ENCODE measurements at places on chromosomes 2 and 18.
A peak's percentile ranks its signal among the peaks of the same experiment; 100 is the strongest.

- no peak for DNase-seq
Observed at GRCh38 chr2:207704078-207704477, 7.4 kb upstream of the CCNYL1 start.

GRCh38 chr2:229180658-229181057, 90.4 kb downstream of the PID1 start:
- DNase-seq: no peak

DNA sequence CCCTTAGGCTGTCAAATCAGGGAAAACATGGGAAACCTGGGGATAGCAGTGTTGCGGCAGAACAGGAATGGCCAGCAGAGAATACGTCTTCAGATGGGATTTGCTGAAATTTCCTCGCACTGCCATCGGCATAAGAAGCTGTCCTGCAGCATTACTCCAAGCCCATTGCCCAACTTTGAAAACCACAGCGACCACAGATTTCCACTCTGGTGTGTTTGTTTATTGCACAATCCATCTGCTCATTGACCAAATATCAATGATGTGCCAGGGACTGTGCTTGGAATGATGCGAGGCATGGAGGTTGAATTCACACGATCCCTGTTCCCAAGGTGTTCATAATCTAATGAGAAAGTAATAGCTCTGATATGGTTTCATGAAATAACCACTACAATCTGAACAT, 383.3 kb upstream of the MYT1L start:
- DNase-seq: no peak

- DNase-seq: no peak
Observed at GRCh38 chr18:58117786-58118403, 73.9 kb downstream of the NEDD4L start.

- no peak for DNase-seq
Observed at GRCh38 chr2:144944546-144945220, 424.8 kb upstream of the ZEB2 start.

- no peak for DNase-seq
Observed at GRCh38 chr2:109200616-109201464, 71.8 kb downstream of the SH3RF3 start.

DNA sequence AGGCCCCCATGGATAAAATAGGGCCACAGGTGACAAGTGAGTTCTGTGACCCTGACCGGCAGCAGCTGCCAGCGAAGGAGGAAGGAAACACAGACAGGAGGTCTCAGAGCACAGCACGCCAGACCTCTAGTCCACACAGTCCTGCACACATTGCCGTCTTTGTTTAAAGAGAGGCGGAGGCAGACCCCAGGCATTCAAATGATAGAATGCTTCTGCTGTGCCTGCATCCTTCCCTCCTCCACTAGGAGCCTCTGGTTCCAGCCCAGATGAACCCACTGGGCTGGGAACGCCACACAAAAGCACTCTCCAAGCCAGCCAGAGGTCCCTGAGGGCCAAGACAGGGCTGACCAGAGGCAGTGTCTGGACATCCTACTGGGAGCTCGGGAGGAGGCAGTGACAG, 118.7 kb downstream of the KLHL29 start:
- no peak for DNase-seq

- no peak for DNase-seq
Observed at GRCh38 chr18:62048279-62048678, 138.6 kb downstream of the PIGN start.

- no peak for DNase-seq
Observed at GRCh38 chr2:142112757-142113221, 18.0 kb downstream of the LRP1B start.

DNA sequence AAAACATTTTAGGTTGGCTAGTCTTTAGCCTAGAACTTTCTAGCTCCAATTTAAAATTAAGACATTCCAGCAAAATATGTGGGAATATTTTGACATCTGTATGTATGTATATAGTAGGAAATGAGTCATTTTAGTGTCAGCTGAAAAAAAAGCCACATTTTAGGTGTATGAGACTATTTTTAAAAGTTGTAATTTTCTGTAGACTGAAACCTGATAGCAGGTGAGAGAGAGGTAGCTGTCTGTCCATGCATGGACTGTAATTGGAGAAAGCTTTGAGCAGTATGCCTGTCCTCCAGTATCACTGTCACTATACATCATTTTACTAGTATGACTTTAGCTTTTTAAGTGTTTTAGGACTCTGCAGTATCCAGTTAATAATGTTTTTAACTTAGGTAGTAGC, 26.1 kb upstream of the PPP1R1C start:
- DNase-seq: no peak

DNA sequence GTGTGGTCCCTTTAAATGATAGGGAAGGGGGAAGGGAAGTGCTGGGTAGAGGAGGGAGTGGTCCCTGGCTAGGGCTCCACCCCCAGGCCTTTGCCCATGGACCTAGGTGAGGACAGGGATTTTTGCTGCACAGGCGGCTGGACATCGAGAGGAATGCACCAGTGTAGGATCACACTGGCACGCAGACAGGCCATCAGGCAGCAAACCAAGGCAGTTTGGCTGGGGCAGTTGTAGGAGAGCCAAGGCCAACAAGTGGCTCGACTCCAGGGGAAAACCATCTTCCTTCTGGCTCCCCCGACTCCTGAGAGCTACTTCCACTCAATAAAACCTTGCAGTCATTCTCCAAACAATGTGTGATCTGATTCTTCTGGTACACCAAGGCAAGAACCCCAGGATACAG, 402.0 kb upstream of the LRRTM1 start:
- DNase-seq: no peak

GRCh38 chr18:8303151-8303755, 306.0 kb upstream of the RAB12 start:
- DNase-seq: no peak

- no peak for DNase-seq
Observed at GRCh38 chr18:64979791-64980190, 771.0 kb upstream of the CDH7 start.

GRCh38 chr2:17813742-17814473, 2.4 kb upstream of the MSGN1 start:
- DNase-seq: no peak

- DNase-seq: no peak
Observed at GRCh38 chr2:239460780-239461179, 60.0 kb upstream of the HDAC4 start.

DNA sequence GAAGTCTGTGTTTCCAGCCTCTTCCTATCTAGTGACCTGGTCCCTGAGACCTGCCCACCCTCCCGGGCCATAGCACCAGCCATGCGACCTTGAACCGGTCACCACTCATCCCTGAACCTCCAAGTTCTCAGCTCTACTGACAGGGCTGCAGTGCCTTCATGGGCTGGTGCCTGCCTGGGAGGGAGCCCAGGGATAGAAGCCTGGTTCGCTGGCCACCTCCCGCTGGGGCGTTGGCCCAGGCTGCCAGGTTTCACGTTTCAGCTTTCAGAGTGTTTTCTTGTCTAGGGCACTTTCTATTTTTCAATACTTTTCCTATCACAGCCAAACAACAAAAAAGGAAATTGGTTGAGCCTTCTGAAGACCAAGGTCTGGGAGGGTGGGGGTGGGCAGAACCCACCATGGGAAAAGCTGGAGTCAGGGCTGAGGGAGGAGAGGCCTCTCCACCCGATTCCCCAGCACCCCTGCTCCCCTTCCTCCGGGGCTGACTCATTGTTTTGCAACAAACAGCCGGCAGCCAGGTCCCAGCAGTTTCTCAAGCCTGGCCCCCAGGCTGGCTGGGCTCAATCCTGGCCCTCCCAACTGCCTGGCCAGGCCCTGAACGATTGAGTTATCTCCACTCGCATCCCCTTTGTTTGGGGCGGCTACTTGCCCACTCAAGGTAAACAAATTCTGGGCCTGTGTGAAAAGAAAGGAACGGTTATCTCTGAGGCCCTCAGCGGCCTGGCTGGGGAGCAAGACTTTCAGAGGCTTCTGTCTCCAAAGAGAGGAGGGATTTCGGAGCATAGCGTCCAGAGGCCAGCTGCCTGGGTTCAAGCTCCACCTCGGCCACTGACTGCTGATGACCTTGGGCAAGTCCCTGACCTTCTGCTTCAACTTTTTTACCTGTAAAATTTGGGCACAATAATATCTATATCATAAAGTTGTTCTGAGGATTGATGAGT, 47.5 kb downstream of the ZFP36L2 start:
- DNase-seq: peak; percentile 27

DNA sequence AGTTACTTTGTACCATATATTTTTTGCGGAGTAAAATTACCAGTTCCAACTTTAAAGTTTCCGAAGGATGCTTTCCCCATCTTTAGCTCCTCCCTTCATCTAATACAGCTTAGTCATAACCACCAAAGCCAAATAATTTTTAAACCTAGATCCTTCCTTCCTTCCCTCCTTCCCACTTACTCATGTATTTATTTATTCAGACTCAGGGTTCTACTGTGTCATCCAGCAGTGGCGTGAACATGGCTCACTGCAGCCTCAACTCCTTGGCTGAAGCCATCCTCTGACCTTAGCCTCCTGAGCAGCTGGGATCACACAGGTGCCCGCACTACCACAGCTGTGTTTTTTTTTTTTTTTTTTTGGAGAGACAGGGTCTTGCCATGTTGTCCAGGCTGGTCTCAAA, 4.4 kb downstream of the LPIN2 start:
- DNase-seq: no peak

GRCh38 chr2:148876202-148876594, 1.2 kb downstream of the KIF5C start:
- DNase-seq: no peak

GRCh38 chr2:217478831-217479455, 523.9 kb downstream of the TNS1 start:
- no peak for DNase-seq

DNA sequence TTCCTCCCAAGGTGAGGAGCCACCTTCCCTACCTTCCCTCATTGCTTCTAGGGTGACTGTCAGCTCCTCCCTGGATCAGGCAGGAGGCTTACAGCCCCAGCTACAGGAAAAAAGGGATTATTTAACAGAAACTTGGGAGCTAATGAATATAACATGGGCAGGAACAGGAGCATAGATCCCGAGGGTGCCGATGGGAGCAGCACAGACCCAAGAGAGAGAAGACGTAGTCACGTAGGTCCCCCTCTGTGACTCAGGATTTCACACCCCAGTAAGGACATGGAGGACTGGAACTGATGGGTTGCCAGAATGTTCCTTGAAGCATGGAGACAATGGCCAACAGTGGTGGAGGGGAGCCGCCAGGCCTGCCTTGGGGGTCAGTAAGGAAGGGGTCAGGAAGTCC, 10.3 kb upstream of the HDAC4 start:
- DNase-seq: no peak

DNA sequence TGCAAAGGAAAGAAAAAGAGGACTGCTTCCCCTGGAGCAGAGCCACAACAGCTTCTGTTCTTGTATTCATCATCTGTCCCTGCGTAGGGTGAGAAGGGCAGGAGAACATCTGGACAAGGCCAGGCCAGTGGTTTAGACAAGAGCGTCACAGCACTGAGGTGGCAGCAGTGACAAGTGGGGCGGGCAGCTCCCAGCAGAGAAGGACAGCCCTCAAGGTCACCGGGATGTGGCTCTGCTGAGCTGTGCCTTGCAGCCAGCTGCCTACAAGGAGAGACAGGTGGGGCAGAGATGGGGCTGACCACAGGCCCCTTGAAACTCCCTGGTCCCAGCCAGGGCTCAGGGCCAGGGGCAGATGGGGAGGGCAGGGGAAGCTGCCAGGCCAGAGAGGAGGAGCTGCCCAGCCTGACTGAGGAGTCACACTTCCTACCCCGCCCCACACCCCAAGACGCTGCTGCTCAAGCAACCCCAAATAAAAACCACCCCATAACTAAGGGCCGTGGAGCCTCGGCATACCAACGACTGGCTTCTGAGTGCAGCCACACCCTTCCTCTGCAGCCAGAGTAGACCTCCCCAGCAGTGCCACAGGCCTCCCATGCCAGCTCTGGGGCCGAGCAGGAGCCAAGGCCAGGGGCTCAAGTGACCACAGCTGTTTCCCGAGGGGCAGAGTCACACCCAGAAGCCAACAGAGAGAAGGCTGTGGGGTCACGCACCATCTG, 5.4 kb downstream of the RAB11FIP5 start:
- no peak for DNase-seq

DNA sequence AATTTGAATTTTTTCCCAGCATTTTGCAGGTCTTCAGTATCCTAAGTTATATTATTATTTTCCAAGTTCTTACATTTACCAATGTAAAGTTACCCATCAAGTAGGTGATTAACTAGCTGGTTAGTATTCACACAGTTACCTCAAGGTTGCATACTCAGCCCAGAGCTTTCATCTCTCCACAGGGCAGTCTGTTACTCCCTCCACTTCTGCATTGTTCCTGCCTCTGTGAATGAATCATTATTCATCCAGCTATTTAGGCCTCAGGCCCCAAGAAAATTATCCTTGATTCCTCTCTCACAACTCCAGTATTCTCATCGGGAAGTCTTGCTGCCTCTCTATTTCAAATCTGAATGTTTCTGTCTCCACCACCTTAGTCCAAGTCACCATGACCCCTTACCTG, 92.2 kb downstream of the SMC6 start:
- no peak for DNase-seq

DNA sequence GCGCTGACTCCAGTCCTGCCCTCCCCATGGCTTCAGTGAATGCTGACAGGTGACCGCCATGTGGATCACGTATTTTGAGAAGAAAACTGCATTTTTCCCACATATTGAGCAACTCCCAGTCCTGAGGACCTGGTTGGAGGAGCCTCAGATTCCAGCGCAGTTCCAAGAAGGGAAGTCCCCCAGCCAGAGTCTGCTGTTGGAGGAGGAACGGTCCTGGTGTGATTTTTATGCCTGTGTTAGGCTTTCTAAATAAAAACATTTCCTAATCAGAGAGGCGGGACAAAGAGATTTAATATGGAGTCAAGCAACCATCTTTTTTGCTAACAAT, 32.3 kb upstream of the COL6A3 start:
- no peak for DNase-seq

GRCh38 chr2:112728029-112728362, 7.2 kb downstream of the NT5DC4 start:
- DNase-seq: no peak

GRCh38 chr2:220219371-220219770, 591.9 kb downstream of the SLC4A3 start:
- DNase-seq: no peak

- no peak for DNase-seq
Observed at GRCh38 chr2:19203866-19204265, 154.6 kb downstream of the OSR1 start.
